Activated gamma-delta T cell treated with Interleukin-2 at 50 U/mL for 16 hours (primary cell): ENCODE measurements at places on chromosomes 2 and 18.

- DNase-seq: no peak
Observed at GRCh38 chr2:23545396-23545795, 160.4 kb downstream of the KLHL29 start.

GRCh38 chr2:68482296-68482820, 15.0 kb downstream of the APLF start:
- no peak for DNase-seq

DNA sequence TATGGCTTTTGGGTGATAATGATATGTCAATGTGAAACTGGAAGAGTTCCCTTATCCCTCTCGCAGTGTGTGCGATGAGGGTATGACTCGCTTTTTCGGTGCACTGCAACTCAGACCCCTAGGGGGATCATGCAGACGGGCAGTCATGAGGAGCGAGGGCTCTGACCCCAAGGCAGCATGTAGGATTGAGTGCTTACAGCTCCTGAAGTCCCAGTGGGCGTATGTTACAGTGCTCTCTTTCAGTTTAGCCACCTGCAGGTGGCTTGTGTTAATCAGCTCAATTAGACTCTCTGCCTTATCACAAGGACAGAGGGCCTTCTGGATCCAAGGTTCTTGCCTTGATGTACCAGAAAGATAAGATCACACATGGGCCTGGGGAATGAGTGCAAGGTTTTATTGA, 1269.9 kb upstream of the GYPC start:
- DNase-seq: no peak

- no peak for DNase-seq
Observed at GRCh38 chr2:127608061-127609030, 37.6 kb upstream of the GPR17 start.

DNA sequence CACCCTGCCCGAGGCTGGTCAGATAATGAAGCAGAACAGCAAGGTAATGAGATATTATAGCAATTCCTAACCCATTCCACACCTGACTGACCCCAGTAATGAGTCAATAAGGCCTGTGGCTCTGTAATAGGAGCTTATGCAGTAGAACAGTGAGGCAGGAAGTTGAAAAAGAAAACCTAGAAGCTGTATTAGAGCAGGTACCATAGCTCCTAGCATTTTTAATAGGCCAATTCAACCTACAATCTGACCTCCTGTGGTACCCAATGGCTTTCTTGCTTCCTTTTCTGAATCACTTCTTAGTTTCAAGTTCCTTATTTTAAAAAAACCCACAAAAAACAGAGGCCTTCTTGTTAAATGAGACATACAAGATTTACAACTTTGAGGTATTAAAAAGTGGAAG, 43.6 kb upstream of the MAP2 start:
- no peak for DNase-seq

DNA sequence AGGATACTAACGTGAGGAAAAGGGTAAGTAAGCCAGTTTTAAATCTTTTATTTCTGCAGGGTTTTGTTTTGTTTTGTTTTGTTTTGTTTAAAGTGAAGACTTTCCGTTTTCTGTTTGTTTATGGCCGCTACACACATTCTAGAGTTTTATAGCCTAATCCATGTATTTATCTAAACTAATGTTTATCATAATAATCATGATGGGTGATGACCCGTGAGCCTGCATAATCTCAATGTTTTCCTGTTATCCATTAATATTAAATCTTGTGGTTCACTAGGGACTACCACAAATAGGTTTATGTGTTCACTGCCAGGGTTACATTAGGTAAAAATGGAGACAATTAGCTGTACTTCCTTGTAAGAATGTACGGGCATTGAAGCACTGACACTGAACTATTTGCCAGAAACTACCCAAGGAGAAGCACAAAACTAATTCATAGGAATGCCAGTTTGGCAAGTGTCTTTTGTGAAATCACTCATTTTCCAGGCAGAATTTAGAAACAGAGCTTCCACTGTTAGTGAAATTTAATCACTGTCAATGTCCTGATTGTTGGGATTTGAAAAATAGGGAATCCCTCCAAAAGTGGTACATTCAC, 574.8 kb downstream of the LRP1B start:
- no peak for DNase-seq

GRCh38 chr18:57075716-57076400, 71.0 kb upstream of the BOD1L2 start:
- DNase-seq: no peak

- no peak for DNase-seq
Observed at GRCh38 chr2:190529486-190530247, 4.9 kb downstream of the NEMP2 start.

DNA sequence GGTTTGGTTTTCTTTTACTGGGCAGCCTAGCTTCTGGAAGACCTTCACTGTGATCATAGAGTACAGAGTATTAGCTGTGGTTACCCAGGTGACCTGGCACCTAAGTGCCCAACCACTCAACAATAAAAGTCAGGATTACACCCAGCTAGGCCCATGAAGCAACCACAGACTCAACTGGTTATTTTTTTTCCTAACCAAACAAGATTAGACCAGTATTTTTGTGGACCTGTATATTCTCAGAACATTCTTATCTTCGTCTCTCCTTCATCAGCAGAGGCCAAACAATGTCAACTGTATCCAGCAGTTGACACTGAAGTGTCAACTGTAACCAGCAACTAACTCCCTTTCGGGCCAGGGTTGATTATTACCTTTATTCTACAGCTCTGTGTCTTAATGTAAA, 289.2 kb upstream of the SLC39A10 start:
- no peak for DNase-seq

DNA sequence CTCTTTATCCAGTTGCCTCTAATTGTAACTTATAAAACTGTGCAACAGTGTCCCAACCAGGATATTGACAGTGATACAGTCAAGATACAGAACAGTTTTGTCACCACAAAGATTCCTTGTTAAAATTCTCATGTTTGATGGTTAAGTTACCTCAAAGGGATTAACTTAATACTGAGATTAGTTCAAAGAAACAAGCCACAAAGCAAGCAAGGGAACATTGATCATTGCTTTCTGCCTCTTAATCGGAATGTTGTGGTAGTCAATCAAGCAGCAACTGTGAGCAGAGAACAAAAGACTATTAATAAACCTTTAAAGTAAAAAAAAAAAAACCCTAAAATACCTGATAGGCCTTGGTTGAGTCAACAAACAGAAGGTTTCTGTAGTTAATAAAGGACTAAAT, 352.3 kb downstream of the PARD3B start:
- DNase-seq: no peak

GRCh38 chr2:48496849-48497248, 33.1 kb upstream of the STON1 start:
- no peak for DNase-seq

DNA sequence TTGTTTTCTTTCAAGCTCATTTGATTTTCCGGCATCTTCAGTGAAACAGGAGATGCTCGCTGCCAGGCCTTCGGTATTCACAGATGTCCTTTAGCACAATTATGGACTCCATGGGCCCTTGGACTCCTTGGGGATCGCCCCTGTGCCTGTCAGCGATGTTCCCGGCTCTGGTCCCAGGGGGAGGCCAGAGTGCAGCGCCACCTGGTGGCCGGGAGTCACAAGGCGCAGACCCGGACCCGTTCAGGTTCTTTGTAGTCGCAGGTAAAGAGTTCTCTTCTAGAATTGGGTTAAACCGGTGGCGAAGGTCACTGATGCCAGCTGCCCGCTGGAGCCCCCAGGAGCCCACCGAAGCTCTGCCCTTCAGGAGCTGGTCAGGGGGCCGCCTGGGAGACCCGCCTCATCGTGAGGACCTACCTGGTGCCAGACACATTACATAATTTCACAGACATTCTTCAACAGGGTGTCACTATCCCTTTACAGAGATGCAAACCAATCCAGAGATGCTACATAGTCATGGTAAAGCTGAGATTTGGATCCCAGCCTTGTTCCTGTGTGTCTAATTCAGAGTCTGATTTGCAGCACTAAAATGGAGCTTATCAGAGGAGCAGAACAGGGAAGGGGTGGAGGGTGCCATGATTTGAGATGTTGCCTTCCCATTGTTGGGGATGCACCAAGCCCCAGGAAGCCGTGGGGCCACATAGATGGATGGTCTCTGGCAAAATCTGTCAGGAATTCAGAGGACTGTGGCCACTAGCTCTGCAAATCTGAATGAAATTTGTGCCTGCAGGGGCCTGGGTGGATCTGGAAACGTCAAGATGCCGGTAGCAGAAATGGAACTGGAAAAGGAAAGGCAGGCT, 6.0 kb upstream of the INPP5D start:
- DNase-seq: peak; percentile 70

- DNase-seq: no peak
Observed at GRCh38 chr2:85501248-85501647, 37.7 kb upstream of the MAT2A start.
